ENCODE measurements at places on chromosomes 3 and 15.

DNA sequence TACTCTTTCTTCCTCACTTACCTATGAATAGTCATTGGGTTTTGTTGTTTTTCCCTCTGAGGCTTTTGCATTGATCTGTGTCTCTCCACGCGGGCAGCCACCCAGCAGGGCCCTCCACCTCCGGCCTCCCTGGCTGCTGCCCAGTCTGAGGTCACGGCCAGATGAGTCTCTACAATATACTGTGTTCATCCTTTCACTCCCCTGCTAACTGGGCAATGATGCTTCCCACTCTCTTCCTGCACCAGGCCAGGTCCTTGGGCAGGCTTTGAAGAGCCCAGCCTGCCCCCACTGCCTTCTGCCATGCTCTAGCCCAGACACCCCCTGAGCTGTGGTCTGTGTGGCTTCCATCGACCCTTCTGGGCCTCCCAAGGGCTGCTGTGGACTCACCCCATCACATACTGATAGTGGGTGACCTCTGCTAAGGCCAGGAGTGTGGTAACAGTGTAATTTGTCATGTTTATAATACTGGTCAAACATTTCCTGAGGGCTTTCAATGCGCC, 18.0 kb downstream of the PDIA5 start:
- no peak for DNase-seq

DNA sequence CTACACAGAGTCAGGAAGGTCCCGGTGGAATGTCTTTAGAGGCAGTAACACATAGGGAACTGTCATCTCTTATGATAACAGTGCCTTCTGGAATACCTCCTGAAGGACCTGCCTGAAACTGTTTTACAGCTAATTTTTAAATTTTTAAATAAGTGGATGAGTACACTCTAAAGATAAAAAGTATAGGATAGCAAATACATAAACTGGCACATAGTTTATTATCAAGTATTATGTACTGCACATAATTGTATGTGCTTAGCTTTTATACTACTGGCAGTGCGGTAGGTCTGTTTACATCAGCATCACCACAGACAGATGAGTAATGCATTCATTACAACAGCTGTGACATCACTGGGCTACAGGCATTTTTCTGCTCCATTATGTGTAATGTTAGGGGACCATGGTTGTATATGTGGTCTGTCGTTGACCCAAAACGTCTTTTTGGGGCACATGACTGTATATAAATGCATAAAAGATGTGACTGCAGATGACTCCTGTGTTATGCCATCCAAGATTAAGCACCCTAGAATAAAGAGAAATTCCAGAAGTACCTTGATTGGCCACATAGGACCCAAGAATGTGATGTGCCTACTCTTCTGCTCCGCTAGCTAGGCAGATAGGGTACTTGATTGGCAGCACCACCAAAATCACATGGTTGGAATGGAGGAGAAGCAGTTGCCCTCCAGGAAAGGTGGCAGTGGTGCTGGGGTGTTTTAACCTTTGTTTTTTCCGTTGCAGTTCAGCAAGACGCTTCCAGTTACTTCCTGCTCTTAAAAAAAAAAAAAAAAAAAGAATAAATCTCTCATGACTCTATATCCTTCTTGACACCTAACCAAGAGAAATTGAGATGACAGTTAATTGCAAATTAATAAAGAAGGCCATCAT, 3.3 kb downstream of the VPS8 start:
- no peak for DNase-seq

DNA sequence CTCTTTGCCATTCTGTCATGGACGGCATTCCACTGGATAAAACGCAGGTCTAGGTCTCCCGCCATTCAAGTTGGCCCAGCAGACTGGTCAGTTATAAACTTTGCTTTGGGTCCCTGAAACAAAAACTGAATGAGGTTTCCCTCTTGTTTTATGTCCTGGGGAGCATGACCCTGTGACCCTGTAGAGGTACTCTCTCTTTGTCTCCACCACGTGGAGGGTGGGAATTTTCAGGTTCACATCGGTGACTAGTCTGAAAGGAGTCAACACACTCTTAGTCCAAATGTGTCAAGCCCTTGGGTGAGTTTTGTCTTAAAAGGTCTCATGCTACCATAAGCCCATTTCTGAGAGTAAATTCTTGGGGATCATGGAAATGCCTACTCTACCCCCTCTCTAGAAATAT, 139.9 kb downstream of the PLCH1 start:
- no peak for DNase-seq

DNA sequence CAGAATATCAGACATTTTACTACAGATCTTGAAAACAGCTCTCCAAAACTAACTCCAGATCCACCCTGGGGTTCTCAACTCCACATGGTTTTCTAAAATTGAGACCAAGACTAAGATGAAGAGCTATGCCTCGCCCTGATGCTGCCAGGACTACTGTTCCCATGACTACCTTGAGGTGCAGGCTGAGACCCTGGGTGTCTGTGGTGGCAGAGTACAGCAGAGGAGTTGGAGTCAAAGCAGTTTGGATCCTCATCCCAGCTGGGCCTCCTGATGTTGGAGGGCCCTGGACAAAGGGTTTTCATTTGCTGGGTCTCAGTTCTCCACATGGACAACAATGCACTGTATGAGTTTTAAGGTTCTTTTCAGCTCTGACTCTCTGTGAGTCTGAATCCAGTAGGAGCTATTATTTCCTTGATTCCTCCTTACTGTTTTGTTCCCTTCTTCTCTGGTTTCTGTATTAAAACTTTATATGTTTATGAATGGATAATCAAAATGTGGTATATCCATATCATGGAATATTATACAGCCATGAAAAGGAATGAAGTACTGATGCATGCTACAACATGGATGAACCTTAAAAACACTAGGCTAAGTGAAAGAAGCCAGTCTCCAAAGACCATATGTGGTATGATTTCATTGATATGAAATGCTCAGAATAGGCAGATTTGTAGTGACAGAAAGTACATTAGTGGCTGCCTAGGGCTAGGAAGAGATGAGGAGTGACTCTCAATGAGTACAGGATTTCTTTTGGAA, 93.0 kb downstream of the CPN2 start:
- no peak for DNase-seq

- no peak for DNase-seq
Observed at GRCh38 chr3:5754602-5755001, 567.1 kb downstream of the EDEM1 start.

All from activated CD8-positive, alpha-beta memory T cell treated with anti-CD3 and anti-CD28 coated beads for 48 hours (primary cell).